ENCODE measurements at places on chromosomes 4 and X.

DNA sequence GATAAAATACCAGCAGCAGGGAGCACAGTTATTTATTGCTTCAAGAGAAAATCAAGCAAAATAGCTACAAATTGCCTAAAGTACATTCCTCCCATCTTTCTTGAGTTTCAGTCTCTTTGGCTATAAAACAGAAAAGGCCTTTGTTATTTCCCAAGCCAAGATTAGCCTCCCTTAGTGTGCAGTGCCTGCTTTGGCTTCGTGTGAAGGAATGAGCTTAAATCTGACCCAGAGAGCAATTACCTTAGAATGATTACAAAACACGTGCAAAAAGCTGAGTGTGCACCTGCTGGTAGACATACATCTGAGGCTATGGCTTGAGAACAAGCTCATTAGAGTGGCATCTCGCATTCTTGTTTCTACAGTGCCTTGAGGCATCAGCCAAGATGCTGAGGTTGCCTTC lies 250.8 kb downstream of the C4orf33 start:
- no peak overlapping the region for H3K27ac ChIP-seq
- H3K36me3 ChIP-seq = no peaks in the 10 kb centered on the region
- H3K4me1 ChIP-seq = no peaks in the 10 kb centered on the region
- no peak for DNase-seq
- H3K27me3 ChIP-seq = no peaks in the 10 kb centered on the region

- DNase-seq = no peak
- peaks cover 73% of the 10 kb centered on the region for H3K36me3 ChIP-seq
- H3K27ac ChIP-seq = no peak overlapping the region
- H3K4me3 ChIP-seq = no peak overlapping the region
Observed at GRCh38 chr4:772118-772517, 53.8 kb downstream of the CPLX1 start.

DNA sequence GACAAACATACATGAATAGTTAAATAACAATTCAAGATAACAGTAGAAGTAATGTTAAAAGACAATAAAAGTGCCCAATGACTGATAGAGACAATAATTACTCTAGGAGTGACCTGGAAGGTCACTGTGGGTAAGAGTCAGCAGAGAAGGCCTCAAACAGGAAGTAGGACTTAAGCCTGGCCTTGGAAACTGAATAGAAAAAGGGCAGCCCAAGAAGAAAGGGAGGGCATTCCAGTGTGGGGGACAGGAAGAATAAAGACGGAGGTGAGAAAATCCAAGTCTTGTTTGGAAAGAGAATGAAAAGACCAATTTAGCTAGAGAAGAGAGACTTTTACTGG lies 6.0 kb downstream of the P2RY4 start:
- H3K36me3 ChIP-seq = no peaks in the 10 kb centered on the region
- no peak overlapping the region for H3K4me3 ChIP-seq
- DNase-seq = no peak
- H3K27me3 ChIP-seq = no peaks in the 10 kb centered on the region
- H3K4me1 ChIP-seq = no peaks in the 10 kb centered on the region

- no peaks in the 10 kb centered on the region for H3K27me3 ChIP-seq
- no peak overlapping the region for H3K27ac ChIP-seq
- no peaks in the 10 kb centered on the region for H3K36me3 ChIP-seq
- no peak for DNase-seq
- H3K4me1 ChIP-seq = no peaks in the 10 kb centered on the region
Observed at GRCh38 chrX:132023896-132024386, 839 bp downstream of the STK26 start.

DNA sequence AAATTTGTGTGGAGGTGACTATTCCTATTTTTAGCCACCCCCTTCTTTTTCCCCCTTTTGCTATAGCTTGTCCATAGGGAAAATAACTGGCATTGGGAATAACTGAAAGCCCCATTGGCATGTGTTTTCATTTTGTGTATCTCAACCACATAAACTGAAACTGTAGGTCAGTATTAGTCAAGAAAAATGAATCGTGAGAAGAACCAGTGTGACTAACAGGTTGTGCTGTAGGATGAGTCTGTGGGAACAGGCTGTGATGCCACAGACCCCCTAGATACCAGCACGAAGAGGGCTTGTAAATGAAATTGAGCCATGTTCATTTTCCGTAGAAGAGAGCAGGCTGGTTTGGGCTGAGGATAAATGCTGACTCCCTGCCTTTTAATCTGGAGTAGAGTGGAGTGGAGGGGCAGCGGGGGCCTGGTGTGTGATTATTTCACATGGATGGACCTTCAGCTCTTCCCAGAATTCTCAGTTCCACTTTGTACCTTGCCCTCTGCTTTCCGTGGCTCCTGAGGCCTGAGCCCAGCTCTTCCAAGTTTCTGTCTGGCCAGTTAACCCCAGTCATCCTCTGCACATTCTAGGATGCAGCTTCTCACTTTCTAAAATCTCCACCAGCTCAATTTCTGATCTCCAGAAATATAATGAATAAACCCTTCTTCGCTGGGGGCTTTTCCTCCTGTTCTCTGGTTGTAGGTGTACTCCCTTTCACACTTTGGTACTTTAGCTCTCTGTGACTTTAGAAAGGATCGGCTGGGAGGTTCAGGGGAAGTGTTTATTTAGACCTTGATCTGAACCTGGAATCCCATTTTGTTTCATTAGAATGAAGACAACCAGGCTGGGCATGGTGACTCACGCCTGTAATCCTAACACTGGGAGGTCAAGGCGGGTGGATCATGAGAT lies 37.3 kb downstream of the DCUN1D4 start:
- H3K36me3 ChIP-seq = peaks cover 28% of the 10 kb centered on the region

DNA sequence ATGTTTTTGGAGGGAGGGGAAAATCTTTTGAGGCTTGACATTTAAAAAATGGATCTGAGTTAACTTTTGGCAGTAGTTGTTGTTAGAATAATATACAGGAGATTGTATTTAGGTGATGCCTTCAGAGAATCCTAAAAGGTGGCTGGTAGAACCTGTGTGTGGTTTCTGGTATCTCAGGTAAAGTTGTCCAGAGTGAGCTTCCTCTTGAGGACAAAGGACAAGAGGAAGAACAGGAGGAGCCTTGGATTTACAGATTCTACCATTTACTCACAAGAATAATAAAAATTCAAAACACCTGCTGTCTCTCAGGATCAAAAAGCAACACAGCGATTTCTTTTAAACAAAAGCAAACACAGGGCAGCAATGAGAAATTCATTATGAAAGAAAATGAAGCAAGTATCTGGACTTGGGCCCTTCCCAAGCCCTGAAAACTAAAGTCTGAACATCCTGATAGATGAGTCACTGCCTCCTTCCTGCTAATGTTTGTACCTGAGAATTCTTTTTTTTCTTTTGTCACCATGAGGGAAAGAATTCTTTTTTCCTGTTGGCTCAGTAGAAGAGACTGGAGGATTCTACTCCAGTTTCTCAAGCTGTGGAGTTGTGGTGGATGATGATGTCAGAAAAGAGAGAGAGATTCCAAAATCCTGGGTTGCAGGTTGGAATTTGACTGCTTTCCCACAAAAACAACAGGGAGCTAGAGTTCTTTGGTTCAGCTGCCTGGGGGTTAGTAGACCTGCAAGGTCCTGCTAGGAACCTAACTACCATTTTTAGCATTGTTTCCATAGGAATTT lies 31.5 kb upstream of the RAPGEF2 start:
- H3K27me3 ChIP-seq = no peaks in the 10 kb centered on the region
- DNase-seq = no peak
- no peak overlapping the region for H3K4me3 ChIP-seq
- no peaks in the 10 kb centered on the region for H3K4me1 ChIP-seq
- no peak overlapping the region for H3K27ac ChIP-seq
- H3K36me3 ChIP-seq = no peaks in the 10 kb centered on the region
